ENCODE measurements at places on chromosomes 7 and 10.

- DNase-seq: no peak
Observed at GRCh38 chr7:141339603-141340002, 211.6 kb upstream of the AGK start.

DNA sequence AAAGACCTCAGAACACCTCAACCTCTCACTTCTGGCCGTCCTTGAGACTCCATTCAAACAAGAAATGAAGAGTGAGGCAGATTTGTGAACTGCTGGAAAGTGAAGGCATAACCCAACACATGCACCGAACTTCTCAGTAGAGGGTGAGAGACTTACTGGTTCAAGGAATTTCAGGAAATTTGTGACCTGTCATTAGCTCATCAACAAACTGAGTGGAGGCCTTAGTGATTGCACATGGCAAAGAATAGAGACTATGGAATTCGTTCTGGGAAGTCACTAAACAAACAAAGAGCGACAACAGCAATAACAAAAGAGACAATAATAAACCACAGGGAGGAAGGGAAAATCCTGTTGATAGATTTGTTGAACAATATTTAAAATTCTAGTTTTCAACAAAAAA is 125.0 kb upstream of the AKR1E2 start:
- DNase-seq: no peak

DNA sequence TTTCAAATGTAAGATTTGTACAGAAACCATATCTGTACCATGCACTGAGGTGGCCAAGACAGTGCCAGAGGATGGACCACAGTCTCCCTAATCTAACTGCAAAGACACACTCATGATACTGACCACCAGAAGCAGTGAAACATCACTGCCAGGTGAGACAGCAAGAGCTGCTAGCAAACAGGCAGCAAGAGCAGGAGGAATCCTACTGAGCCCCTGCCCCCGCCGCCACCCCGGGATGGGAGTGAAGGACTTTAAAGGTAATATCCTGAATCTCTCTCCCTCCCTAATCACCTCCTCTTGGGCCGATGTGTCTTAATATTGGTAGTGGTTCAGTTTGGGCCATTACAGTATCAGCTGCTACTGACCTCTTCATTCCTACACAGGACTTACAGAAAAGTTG is 144.3 kb downstream of the XPNPEP1 start:
- no peak for DNase-seq

- DNase-seq: no peak
Observed at GRCh38 chr7:121078701-121079227, 90.3 kb downstream of the CPED1 start.

GRCh38 chr10:49270565-49270964 is 28.4 kb upstream of the C10orf71 start:
- no peak for DNase-seq

- DNase-seq: no peak
Observed at GRCh38 chr10:130740915-130741750, 570.4 kb downstream of the TCERG1L start.

DNA sequence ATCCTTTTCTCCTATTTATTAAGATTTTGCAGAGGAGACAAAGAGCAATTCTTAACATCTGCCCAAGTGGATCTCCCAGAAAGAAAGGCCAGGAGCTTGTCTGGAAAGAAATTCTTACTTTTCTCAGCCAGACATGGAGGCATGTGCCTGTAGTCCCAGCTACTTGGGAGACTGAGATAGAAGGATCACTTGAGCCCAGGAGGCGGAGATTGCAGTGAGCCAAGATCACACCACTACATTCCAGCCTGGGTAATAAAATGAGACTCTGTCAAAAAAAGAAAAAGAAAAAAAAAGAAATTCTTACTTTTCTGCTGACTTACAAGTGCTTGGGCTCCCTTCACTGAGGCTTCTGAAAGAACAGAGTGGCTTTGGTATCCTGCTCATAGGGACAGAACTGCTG is 2.4 kb upstream of the CYP3A43 start:
- DNase-seq: no peak
